ENCODE measurements at places on chromosomes 7 and 10. TPM values are rescaled to one million over a fixed set of nuclear protein-coding genes. Genes with fewer than 3 reads are reported as not detected.
A peak's percentile ranks its signal among the peaks of the same experiment; 100 is the strongest.

GRCh38 chr7:66140924-66141323 is 26.3 kb downstream of the CRCP start:
- H3K27ac ChIP-seq: peak overlapping the region; percentile 50
- H3K4me1 ChIP-seq: peaks cover 15% of the 10 kb centered on the region
- no peaks in the 10 kb centered on the region for H3K36me3 ChIP-seq
- H3K4me3 ChIP-seq: no peak overlapping the region
- DNase-seq: peak; percentile 80

DNA sequence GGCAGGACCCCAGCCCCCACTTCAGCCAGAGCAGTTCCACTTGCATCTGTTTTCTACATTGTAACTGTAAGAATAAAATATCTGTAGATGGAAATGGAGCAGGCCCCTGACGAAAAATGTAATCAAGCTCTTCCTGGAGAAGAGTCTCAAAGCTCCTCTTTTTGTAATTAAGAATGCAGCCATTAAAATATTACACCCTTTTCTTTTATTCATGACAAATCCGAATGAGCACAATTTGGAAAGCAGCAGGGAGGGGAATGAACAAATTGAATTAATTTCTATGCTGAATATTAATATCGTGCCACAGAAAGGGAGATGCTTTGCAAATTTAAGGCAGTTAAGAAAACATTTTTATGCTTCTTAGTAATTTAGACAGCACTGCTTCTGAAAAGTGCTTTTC is 24.8 kb upstream of the CAPZA2 start:
- no peak overlapping the region for H3K4me3 ChIP-seq
- DNase-seq: no peak
- no peaks in the 10 kb centered on the region for H3K36me3 ChIP-seq
- H3K27me3 ChIP-seq: no peaks in the 10 kb centered on the region
- H3K4me1 ChIP-seq: no peaks in the 10 kb centered on the region

DNA sequence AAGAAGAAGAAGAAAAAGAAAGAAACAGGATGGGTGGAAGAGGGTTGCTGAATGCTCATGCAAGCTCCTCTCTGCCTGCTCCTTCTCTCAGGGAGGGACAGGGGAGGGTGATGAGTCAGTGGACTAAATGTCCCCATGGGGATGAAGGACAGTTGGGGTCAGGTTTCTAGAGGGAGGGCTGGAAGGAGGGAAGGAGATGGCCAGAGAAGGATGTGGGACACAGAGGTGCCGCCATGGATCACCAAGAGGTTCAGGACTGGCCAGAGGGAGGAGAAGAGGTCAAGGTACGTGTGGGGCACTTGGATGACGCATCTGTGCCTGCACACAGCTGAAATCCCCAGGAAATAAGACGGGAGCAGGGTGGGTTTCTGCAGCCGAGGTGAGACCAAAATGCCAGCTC is 88.9 kb upstream of the GTF2I start:
- no peak overlapping the region for H3K4me3 ChIP-seq
- DNase-seq: no peak
- no peak overlapping the region for H3K27ac ChIP-seq
- no peaks in the 10 kb centered on the region for H3K36me3 ChIP-seq
- no peaks in the 10 kb centered on the region for H3K4me1 ChIP-seq

Gene PPP1R17
- not detected for total RNA-seq
